Thymus (tissue), 14 donors: ENCODE measurements at places on chromosomes 6 and 20.
A peak's percentile ranks its signal among the peaks of the same experiment; 100 is the strongest.

- H3K27me3 ChIP-seq, result no peaks in the 10 kb centered on the region
- no peak overlapping the region for H3K27ac ChIP-seq
- H3K4me3 ChIP-seq, result no peak overlapping the region
- no peaks in the 10 kb centered on the region for H3K36me3 ChIP-seq
- no peaks in the 10 kb centered on the region for H3K4me1 ChIP-seq
- DNase-seq, result no peak
These were observed 2.1 kb upstream of the LBP start for GRCh38 chr20:38344107-38344701.

- peaks cover 7% of the 10 kb centered on the region for H3K4me1 ChIP-seq
- no peak overlapping the region for H3K27ac ChIP-seq
- H3K27me3 ChIP-seq, result no peaks in the 10 kb centered on the region
- H3K36me3 ChIP-seq, result peaks cover 8% of the 10 kb centered on the region
- no peak overlapping the region for H3K4me3 ChIP-seq
- no peak for DNase-seq
These were observed 37.8 kb upstream of the SUMO4 start for GRCh38 chr6:149362289-149362688.

DNA sequence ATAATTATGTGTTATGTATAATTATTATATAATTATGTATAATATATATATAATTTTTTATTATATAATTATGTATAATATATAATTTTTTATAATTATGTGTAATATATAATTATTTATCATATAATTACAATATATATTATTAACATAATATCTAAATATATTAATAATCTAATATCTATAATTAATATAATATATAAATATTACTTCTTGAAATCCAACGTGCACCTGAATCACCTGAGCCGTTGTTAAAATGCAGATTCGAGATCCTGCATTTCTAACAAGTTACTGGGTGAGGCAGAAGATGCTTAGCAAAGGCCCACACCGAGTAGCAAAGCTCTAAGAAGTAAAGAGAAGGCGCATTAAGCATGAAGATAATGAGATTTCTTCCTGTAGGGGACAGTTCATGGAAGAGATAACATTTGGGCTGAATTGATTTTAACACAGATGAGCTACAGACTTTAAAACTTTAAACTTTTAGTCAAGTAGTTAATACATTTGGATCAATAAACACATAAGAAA is 406.4 kb upstream of the PLCB4 start:
- H3K4me3 ChIP-seq, result no peak overlapping the region
- no peak for DNase-seq
- H3K27ac ChIP-seq, result no peak overlapping the region
- no peaks in the 10 kb centered on the region for H3K27me3 ChIP-seq
- no peaks in the 10 kb centered on the region for H3K36me3 ChIP-seq
- H3K4me1 ChIP-seq, result no peaks in the 10 kb centered on the region

DNA sequence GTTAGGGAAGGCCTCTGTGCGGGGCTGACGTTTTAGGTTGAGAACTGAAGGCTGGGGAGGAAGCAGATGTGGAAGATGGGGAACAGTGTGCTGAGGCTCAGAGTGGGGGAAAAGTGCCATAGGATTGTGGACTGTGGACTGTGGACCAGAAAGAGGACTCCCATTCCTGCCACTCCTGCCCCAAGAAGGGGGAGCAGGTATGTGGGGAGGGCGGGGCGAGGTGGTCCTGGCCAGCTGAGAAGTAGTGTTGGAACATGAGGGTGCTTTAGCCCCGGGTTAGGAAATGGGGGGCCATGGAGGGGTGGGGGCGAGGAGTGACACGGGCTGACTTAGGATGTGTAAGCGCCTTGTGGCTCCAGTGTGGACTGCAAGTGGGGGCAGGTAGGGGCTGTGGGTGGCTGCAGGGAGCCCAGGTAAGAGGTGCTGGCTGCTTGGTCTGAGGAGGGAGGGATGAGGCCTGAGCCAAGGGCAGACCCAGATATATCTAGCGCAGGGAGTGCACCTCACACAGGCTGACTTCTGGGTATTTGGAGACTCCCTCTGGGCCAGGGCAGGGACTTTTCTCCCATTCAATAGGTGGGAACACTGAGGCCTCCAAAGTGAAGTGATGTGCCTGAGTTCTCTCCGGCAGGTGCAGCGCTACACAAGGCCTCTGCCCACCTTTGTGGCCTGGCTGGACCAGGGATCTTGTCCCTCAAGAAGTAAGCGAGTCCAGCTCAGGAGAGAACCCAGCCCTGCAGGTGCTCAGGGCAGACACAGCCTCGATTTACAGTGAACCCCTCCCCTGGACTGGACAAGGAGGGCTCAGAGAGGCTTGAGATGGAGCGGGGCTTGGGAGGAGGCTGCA is 76.6 kb upstream of the TOX2 start:
- no peaks in the 10 kb centered on the region for H3K27me3 ChIP-seq
- H3K36me3 ChIP-seq, result no peaks in the 10 kb centered on the region
- no peak overlapping the region for H3K27ac ChIP-seq
- no peaks in the 10 kb centered on the region for H3K4me1 ChIP-seq
- no peak overlapping the region for H3K4me3 ChIP-seq

DNA sequence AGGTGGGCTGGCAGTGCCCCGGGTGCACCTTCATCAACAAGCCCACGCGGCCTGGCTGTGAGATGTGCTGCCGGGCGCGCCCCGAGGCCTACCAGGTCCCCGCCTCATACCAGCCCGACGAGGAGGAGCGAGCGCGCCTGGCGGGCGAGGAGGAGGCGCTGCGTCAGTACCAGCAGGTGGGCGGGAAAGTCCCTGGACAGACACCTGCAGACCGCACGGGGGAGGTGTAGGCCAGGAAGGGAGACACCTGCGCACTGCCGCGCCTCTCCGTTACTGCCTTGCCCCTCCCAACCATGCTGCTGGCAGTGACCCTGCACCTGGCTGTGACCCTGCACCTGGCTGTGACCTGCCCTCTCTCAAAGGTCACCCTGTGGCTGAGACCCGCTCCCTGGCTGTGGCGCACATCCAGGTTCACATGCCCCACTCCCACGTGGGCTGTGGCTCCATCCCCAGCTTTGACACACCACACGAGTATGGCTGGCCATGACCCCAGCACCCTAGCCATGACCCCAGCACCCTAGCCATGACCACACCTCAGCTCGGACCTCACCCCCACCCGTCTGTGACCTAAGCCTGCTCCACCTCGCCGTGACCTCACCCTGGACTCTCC is 11.6 kb downstream of the RBCK1 start:
- no peak overlapping the region for H3K4me3 ChIP-seq
- no peak overlapping the region for H3K27ac ChIP-seq
- H3K36me3 ChIP-seq, result peaks cover 76% of the 10 kb centered on the region
- peaks cover 4% of the 10 kb centered on the region for H3K4me1 ChIP-seq

DNA sequence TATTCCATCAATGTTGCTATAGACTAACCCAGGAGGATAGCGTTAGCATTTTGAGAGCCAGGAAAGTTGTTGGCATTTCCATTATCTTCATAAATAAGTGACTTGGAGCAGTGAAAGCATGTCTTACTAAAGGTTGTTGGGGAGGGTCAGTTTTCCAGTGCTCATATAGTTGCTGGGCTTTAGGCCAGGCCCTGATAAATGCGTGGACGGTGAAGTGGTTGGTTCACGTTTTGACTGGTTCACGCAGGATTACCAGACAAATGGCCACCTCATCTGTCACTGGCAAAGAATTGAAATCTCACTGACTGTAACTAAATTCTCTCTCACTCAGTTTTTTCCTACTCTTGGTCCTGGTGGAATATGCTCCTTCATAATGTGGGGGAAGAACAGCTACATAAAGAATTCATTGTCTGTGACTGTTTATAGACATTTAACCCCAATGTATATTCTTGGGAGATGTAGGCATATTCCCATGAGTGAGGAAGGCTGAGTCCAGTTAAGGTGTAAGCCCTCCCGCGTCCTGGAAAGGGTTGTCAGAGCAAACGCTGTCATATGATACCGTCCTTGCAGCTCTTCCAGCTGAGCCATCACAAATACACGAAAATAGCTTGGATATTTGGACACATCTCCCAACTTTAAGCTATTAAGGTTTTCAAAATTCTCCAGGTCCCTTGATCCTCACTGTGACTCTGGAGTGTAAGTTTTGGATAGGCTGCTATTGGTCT is 27.8 kb downstream of the LRRC1 start:
- no peak overlapping the region for H3K4me3 ChIP-seq
- no peaks in the 10 kb centered on the region for H3K36me3 ChIP-seq
- peaks cover 9% of the 10 kb centered on the region for H3K4me1 ChIP-seq
- no peak for DNase-seq

GRCh38 chr6:35377002-35377401 is 34.6 kb downstream of the PPARD start:
- DNase-seq, result no peak
- H3K4me3 ChIP-seq, result no peak overlapping the region
- H3K4me1 ChIP-seq, result no peaks in the 10 kb centered on the region
- no peaks in the 10 kb centered on the region for H3K27me3 ChIP-seq

- no peak overlapping the region for H3K4me3 ChIP-seq
- H3K27me3 ChIP-seq, result no peaks in the 10 kb centered on the region
- H3K27ac ChIP-seq, result no peak overlapping the region
- no peaks in the 10 kb centered on the region for H3K36me3 ChIP-seq
- peak; percentile 48 for DNase-seq
These were observed 15.1 kb upstream of the PPP1R16B start for GRCh38 chr20:38790200-38791053.

- H3K4me1 ChIP-seq, result no peaks in the 10 kb centered on the region
- DNase-seq, result no peak
- H3K27ac ChIP-seq, result no peak overlapping the region
These were observed 614.2 kb upstream of the CITED2 start for GRCh38 chr6:139988685-139989084.

DNA sequence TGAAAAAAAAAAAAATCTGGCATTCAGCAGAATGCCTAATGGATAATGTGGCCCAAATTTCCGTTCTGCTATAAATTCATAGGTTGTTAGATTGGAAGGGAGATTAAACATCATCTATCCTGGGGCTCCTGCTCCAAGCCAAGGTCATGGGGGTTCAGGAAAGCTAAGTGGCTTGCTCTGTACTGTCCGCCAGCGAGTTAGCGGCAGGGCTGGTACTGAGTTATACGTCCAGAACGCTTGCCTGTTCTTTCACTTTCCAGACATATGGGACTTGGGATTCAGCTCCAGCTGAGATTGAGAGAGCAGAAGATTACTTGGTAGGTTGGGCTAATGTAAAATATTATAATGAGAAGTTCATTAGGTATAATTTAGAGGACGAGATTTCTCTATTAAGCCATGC is 858 bp downstream of the RWDD1 start:
- DNase-seq, result no peak
- H3K36me3 ChIP-seq, result peaks cover 25% of the 10 kb centered on the region
- H3K27ac ChIP-seq, result no peak overlapping the region

- no peak for DNase-seq
- H3K27ac ChIP-seq, result no peak overlapping the region
- H3K4me3 ChIP-seq, result no peak overlapping the region
- H3K4me1 ChIP-seq, result no peaks in the 10 kb centered on the region
These were observed 895.9 kb downstream of the EYS start for GRCh38 chr6:64811119-64811518.

- no peak overlapping the region for H3K27ac ChIP-seq
- H3K4me1 ChIP-seq, result peaks cover 12% of the 10 kb centered on the region
- H3K27me3 ChIP-seq, result no peaks in the 10 kb centered on the region
- H3K36me3 ChIP-seq, result no peaks in the 10 kb centered on the region
These were observed 7.3 kb upstream of the GJB7 start for GRCh38 chr6:87336367-87336766.

GRCh38 chr6:152277826-152278329 is 359.3 kb downstream of the SYNE1 start:
- H3K36me3 ChIP-seq, result peaks cover 30% of the 10 kb centered on the region
- no peak overlapping the region for H3K4me3 ChIP-seq
- H3K27ac ChIP-seq, result no peak overlapping the region
- H3K4me1 ChIP-seq, result no peaks in the 10 kb centered on the region

- H3K4me3 ChIP-seq, result no peak overlapping the region
- no peaks in the 10 kb centered on the region for H3K27me3 ChIP-seq
- no peak for DNase-seq
- no peak overlapping the region for H3K27ac ChIP-seq
- no peaks in the 10 kb centered on the region for H3K4me1 ChIP-seq
These were observed 293.7 kb downstream of the C6orf118 start for GRCh38 chr6:165015676-165016075.

DNA sequence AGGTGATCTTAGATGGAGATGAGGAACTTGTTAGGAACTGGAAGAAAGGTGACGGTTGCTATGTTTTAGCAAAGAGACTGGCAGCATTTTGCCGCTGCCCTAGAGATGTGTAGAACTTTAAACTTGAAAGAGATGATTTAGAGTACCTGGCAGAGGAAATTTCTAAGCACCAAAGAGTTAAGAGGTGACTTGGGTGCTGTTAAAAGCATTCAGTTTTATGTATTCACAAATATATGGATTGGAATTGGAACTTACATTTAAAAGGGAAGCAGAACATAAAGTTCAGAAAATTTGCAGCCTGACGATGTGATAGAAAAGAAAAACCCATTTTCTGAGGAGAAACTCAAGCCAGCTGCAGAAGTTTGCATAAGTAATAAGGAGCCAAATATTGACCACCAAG is 176.3 kb downstream of the MOXD1 start:
- no peaks in the 10 kb centered on the region for H3K36me3 ChIP-seq
- no peak for DNase-seq
- H3K27ac ChIP-seq, result no peak overlapping the region
- no peaks in the 10 kb centered on the region for H3K4me1 ChIP-seq
- H3K4me3 ChIP-seq, result no peak overlapping the region
- no peaks in the 10 kb centered on the region for H3K27me3 ChIP-seq
